ENCODE measurements at places on chromosomes 5 and 9.

- DNase-seq: no peak
Measured at GRCh38 chr5:107853696-107854095, 183.0 kb upstream of the EFNA5 start.

DNA sequence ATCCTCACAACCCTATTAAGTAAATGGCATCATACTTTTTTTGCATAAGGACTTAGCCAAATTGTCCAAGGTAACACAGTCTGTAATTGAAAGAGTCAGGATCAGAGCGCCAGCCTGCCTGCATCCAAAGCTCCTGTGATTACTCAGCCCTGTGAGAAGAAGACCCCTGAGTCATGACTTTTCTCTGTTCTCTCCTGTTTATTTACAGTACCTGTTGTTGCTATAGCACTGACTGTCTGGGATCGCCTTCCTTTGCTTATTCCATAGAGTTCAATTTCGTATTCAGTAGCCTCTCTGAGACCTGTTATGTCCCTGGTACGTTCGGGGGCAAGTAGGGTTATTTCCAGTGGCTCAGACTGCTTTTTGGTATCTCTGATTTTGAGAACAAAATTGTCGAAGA, 71.8 kb downstream of the TNC start:
- DNase-seq: no peak

DNA sequence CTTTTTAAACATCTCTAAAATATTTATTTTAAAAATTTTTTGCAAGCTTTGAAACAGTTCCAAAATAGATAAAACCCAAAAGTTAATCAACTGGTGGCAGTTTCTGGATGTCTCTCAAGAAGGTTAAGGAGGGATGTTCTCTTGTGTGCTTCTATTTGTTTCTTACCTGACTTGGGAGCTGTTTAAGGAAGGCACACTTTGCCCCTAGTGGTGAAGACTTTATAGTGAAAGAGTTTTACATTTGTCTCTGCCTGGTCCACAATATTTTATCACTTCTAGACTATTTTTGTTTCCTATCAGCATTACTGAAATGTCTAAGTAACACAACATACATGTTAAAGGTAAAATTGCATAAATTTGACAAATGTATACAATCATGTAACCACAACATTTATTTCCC, 552.8 kb downstream of the SEMA5A start:
- DNase-seq: no peak

- DNase-seq: no peak
Measured at GRCh38 chr5:113333411-113333810, 101.4 kb downstream of the TSSK1B start.

DNA sequence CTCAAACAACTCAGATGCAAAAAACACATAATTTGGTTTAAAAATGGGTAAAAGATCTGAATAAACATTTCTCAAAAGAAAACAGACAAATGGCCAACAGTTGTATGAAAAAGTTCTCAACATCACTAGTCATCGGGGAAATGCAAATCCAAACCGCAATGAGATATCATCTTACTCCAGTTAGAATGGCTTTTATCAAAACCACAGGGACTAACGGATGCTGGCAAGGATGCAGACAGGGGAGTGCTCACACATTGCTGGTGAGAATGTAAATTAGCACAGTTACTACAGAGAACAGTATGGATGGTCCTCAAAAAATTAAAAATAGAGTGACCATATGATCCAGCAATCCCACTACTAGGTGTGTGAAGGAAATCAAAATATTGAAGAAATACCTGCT, 589.1 kb upstream of the ADAMTS16 start:
- no peak for DNase-seq

DNA sequence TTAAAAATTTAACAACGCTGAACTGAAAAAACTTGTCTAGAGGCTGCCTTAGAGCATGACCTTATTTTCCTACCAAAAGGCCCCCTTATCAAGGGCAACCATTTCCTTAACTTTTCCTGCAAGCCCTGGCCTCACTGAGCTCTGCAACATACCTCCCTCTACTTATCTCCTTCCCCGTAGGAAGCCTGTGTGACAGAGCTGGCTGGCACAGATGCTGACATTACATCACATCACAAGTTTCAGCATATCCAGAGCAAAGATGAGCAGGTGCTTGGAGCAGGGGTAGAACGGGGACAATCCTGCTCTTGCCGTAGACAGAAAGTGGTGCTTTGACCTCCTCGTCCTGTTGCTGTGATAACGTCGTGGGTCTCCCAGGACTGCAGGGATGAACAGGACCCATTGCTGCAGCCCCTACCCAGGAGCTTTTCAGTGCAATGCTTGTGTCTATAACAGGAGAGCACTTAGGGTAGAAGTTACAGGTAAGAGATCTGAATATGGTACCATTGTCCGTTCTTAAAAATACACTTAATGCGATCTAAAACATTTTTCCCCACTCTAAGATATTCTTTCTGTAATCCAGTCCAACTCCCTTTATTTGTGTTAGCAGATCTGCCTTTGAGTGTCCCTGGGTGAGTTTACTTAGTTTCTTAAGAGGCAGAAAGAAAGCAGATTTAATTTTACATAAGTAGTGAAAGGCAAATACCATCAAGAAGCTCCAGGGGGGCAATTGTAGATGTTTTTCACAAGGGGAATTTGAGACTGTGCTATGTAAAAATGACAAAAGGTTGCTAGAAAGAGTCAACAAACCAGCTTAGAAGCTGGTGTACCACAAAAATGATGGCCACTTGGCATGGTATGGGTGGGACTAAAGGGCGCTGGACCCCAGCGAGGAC, 101.9 kb upstream of the EFNA5 start:
- no peak for DNase-seq

Data from NCI-H1417 treated with DMSO at 0.1 percent for 48 hours (cell line).